ENCODE measurements at places on chromosomes 1 and 21.

- no peak for DNase-seq
These were observed 202.9 kb downstream of the HHAT start for GRCh38 chr1:210531475-210532222.

DNA sequence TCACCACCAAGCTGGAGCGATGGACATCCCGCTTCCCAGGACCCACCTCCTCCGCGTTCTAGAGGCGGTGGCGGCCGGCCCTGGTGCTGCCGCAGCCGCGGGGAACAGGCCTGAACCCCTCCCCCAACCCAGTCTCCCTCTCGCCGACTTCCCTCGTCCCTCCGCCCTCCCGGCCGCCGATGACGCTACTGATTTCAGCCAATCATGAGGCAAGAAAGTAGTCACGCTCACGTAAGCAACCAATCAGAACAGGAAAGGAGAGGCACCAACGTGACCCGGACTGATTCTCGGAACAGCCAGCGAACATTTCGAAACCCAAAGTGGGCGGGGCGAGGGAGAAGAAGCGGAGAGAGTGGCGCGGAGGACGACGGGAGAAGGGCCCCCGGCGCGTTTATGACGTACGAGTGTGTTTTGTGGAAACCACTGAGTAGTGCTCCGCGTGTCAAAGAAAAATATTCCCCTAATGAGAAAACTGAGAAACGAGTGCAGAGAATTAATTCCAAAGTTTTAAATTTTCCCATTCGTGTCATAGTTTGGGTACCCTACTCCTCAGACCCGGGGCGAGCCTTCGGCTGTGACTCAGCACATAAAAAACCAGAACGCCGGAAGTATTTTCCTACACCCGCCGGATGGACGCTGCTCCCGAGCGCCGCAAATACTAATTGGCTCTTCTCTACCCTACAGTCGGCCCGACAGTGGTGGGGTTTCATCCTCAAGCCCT is at the start of gene NRDC:
Gene NRDC (minus strand): TSS at position 112 of the 721 bp plus-strand sequence. CDS start 112 bp downstream, outside the sequence.
- DNase-seq = peak; percentile 100

DNA sequence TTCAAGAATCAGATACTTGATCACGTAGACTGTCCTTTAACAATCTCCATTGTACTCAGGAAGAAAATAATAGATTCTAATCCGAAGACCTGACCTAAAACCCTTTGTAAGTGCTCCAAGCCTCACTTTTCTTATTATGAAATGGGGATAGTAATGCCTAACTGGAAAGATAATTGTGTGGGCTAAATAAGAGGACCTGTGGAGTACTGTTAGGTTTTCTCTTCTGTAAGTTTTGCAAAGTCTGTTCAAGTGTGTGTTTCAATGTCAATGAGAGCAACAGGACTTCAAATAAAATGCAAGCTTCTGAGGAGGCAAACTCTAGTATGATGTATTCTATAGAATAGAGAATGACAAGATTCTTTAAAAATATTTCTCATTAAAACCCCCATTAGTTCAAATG is 348.6 kb downstream of the USP25 start:
- no peak for DNase-seq

GRCh38 chr1:198699167-198700015 is 60.6 kb downstream of the PTPRC start:
- peak; percentile 37 for DNase-seq
